NCI-H2029 (cell line): ENCODE measurements at places on chromosomes 3 and 15.

DNA sequence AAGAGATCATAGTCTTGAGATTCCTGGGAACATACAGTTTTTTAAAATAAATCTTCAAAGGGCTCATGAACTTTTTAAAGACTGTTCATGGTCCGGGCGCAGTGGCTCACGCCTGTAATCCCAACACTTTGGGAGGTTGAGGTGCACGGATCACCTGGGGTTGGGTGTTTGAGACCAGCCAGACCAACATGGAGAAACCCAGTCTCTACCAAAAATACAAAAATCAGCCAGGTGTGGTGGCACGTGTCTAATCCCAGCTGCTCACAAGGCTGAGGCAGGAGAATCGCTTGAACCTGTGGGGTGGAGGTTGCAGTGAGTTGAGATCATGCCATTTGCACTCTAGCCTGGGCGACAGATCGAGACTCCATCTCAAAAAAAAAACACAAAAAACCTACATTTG is 41.4 kb upstream of the EIF3J start:
- DNase-seq: no peak

GRCh38 chr15:82140886-82141285 is 95.1 kb upstream of the MEX3B start:
- peak; percentile 19 for DNase-seq

DNA sequence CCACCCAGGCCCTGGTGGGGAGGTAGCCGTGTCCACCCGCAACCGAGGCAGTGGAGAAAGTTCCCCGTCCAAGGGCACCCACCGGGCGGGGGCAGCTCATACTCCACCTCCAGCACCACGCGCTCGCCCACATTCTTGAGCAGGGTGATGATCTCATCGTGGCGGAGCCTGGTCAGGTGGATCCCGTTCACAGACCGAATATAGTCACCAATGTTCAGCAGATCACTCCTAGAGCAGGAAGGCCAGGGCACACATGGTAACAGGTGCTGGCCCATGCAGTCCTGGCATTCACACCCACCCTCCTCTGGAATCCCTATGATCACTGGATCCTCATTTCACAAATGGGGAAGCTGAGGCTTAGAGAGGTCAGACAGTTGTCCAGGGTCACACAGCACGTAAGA is 15.8 kb downstream of the GRIP2 start:
- no peak for DNase-seq

GRCh38 chr15:101597360-101597928 is 54.7 kb downstream of the TM2D3 start:
- DNase-seq: no peak

- no peak for DNase-seq
Observed at GRCh38 chr3:18847583-18848197, 300.6 kb upstream of the KCNH8 start.

- DNase-seq: no peak
Observed at GRCh38 chr3:197027151-197027895, 2.3 kb downstream of the MELTF start.

- DNase-seq: peak; percentile 14
Observed at GRCh38 chr3:30770387-30770786, 124.1 kb downstream of the GADL1 start.

DNA sequence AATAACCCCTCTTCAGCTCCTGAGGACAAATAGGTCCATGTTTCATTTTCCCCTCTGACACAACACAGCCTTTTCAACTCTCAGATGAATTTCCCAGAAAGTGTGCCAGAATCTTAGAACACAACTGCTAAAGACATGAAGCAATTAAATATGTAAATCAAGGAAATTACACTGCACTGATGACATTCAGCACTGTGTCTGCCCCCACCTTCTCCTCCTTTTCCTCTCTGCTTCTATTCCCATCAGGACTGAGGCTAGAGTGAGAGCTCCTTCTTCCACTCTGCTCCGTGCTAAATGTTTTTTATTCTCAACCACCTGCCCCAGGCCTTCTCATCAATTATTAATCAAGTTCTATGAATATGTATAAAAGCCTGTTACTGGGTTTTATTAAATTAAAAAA is 596.1 kb downstream of the TUSC7 start:
- DNase-seq: no peak

GRCh38 chr3:63562323-63562722 is 90.2 kb upstream of the SNTN start:
- no peak for DNase-seq

GRCh38 chr3:12967606-12968351 is 105.5 kb downstream of the IQSEC1 start:
- DNase-seq: peak; percentile 90

DNA sequence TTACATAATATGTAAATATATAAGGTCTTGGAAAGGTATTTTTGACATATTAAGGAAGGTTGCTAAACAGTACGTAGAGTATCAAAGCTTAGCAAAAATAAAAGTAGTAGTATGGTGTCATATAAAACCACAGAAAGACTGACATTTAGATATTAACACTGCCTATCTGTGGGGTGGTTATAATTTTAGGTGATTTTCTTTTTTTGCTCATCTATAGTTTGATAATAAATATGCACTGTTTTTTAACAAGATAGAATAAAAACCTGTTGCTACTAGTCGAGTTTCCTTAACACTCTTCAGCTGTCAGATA is 40.7 kb downstream of the ETV5 start:
- no peak for DNase-seq

- no peak for DNase-seq
Observed at GRCh38 chr3:116281313-116282143, 163.8 kb downstream of the LSAMP start.

- DNase-seq: no peak
Observed at GRCh38 chr3:129413687-129414506, 14.5 kb downstream of the EFCAB12 start.

DNA sequence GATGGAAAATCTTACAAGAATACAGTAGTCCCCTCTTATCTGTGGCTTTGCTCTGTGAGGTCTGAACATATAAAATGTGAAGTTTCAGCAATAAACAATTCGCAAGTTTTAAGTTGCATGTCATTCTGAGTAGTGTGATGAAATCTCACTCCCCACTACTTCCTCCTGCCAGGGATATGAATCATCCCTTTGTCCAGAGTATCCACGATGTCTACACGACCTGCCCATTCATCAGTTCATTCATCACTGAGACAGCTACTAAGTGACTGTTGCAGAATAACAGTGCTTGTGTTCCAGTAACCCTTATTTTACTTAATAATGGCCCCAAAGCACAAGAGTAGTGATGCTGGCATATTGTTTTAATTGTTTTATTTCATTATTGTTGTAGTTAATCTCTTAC is 489.2 kb upstream of the UBE2E2 start:
- DNase-seq: no peak

GRCh38 chr3:32411442-32411841 is 19.8 kb downstream of the CMTM7 start:
- no peak for DNase-seq

DNA sequence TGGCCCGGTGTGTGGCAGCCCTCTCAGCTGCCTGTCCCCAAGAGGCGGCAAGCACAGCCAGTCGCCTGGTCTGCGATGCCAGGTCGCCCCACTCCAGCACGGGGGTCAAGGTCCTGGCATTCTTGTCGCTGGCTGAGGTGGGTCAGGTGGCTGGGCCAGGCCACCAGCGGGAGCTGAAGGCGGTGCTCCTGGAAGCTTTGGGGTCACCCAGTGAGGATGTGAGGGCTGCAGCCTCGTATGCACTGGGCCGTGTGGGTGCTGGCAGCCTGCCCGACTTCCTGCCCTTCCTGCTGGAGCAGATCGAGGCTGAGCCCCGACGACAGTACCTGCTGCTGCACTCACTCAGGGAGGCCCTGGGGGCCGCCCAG is 20.8 kb downstream of the CAND2 start:
- no peak for DNase-seq

GRCh38 chr15:27220199-27220598 is 249.2 kb downstream of the GABRG3 start:
- no peak for DNase-seq

DNA sequence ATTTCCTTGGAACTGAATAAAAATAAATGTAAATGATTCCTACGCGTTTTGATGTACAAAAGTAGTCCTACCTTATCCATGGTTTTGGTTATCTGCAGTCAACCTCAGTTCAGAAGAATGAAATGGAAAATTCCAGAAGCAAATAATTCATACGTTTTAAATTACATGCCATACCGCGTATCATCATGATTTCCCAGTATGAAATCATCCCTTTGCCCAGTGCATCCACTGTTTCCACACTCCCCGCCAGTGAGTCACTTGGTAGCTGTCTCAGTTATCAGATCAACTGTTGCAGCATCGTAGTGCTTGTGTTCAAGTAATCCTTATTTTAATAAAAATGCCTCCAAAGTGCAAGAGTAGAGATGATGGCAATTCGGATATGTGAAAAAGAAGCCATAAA is 9.1 kb upstream of the MFSD1 start:
- DNase-seq: no peak

DNA sequence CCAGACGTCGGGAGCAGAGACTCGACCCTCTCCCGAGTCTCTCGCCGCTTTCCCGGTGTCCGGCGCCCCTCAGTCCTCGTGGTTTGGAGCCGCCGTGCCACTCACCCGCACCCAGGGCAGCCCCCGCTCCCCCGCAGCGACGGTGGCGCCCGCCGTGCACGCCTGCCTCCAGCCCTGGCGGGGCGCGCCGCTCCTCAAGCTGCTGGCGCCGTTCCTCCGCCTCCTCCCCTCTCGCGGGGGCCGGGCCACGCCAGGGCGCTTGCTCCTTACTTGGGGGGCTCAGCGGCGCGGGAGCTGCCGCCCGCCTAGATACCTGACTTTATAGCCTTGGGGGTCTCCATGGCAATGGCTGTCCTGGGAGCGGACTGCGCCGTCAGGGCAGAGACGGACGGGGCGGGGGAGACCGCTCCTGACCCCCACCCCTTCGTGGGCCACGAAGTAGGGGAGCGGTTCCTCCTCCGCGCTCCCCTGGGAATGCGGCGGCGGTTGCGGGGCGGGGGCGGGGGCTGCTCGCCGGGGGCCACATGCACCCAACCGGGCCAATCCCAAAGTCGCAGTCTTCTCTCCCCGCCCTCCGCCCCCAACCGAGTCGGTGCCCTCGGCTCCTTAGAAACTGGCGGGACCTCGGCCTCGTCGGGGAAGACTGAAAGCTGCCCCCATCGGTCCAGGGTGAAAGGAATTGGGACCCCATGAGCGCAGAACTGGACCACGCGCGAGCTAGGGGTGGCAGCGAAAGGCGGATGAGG is at the start of gene ANKRD63:
Gene ANKRD63, minus strand, starts transcription at position 196 of the 746 bp plus-strand sequence. CDS start 478 bp downstream, outside the sequence.
- no peak for DNase-seq

GRCh38 chr3:78970656-78971055 is 797.1 kb downstream of the ROBO1 start:
- DNase-seq: no peak

DNA sequence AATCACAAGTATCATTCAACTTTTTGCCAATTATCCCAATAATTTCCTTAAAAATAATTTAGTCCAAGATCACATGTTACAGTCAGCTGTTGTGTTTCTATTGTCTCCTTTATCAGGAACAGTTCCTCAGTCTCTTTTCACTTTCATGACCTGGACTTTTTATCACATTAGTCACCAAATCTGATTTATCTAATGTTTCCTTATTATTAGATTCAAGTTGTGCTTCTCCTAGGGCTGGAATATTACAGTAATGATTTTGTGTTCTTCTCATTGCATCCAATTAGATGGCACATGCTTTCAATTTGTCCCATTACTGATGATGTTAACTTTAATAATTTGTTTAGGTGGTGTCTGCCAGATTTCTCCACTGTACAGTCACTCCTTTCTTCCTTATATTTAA is 66.3 kb upstream of the DCBLD2 start:
- DNase-seq: no peak

GRCh38 chr3:196063049-196063448 is 18.8 kb downstream of the TFRC start:
- no peak for DNase-seq

DNA sequence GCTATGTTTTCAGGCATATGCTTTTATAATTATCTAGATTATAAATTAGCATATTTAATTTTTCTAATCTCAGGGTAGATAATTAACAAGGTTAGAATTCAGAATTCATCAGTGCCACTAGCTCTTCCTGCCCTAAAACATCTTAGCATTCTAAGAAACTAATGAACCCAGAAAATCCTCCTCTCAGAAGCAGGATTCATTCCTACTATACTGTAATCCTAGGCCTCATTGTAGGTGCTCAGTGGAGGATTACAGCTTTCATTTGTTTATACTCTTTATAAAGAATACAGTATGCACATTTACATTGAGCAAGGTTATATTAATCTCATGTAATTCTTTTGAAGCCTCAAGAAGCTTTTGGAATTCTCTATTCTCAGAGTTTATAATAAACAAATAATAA is 20.9 kb downstream of the ACAD11 start:
- no peak for DNase-seq

- no peak for DNase-seq
Observed at GRCh38 chr3:70315021-70315420, 2.6 kb upstream of the MDFIC2 start.

GRCh38 chr3:111978583-111979433 is at the start of gene ABHD10:
TSS of gene ABHD10 (plus strand) at chr3:111979026. CDS start at chr3:111979062, 36 bp downstream.
- peak; percentile 99 for DNase-seq

GRCh38 chr15:91793771-91794170 is 59.7 kb upstream of the SLCO3A1 start:
- no peak for DNase-seq

DNA sequence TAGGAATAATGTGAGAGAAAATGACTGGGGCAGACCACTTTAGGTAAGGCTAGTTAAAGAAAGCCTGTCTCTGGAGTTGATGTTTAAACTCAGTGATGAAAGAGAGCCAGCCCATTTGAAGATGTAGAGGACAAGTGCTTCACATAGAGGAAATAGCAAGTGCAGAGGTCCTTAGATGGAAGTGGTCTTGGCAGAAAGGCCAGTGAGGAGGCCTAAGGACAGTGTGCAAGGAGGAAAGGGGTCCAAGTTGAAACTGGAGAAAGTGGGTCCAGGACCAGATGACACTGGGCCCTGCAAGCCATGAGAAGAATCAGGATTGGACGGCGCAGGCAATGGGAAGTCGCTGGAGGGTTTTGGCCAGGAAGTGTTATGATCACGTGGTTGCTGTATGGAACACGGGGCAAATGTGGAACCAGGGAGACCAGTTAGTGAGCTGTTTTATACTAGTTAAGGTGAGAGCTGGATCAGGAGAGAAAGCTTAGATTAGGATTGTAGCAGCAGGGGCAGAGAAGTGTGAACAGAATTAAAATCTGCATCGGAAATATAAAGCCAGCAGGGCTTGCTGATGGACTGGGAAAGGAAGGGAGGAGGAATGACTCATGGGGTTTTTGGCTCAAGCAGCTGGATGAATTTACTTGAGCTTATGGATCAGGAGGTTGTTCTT is 48.0 kb upstream of the SCAANT1 start:
- DNase-seq: peak; percentile 20
